ENCODE measurements at places on chromosomes 5 and 9.
A peak's percentile ranks its signal among the peaks of the same experiment; 100 is the strongest.

DNA sequence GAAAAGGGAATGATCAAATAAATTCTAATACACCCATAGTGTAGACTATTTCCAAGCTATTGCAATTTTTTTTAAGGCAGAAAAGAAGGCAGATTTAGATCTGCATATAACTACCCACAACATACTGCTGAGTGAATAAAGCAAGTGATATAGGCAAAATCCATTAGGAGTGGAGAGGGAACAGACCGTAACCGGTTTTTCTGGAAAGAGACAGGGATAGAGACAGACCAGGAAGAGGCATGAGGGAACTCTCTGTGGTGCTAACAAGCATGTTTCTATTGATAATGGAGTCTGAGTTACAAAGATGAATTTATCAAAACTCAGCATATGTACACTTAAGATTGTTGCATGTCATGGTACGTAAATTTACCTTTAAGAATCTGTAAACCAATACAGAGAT lies 14.5 kb downstream of the ZDHHC21 start:
- no peak for DNase-seq

DNA sequence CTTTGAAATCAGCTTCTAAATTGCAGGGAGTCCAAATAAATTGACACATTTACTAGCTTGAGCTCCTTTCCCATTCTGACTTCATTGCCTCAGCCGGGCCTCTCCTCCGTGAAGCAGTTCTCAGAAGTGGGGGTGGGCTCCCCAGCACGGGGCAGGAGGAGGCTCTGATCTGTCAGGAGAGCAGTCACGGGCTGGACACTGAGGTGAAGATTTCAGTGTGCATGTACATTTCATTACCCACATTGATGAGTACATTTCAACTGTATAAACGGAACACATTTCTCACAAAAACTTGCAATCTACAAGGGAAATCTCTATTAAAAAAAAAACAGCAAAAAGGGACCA lies 195.9 kb downstream of the SEMA6A start:
- DNase-seq = no peak

- no peak for DNase-seq
Measured at GRCh38 chr9:131641618-131642495, 96.5 kb downstream of the PRRT1B start.

GRCh38 chr9:133253268-133253667 lies 21.7 kb downstream of the ABO start:
- no peak for DNase-seq

GRCh38 chr9:108515856-108516255 lies 339.9 kb downstream of the ACTL7B start:
- DNase-seq = no peak

DNA sequence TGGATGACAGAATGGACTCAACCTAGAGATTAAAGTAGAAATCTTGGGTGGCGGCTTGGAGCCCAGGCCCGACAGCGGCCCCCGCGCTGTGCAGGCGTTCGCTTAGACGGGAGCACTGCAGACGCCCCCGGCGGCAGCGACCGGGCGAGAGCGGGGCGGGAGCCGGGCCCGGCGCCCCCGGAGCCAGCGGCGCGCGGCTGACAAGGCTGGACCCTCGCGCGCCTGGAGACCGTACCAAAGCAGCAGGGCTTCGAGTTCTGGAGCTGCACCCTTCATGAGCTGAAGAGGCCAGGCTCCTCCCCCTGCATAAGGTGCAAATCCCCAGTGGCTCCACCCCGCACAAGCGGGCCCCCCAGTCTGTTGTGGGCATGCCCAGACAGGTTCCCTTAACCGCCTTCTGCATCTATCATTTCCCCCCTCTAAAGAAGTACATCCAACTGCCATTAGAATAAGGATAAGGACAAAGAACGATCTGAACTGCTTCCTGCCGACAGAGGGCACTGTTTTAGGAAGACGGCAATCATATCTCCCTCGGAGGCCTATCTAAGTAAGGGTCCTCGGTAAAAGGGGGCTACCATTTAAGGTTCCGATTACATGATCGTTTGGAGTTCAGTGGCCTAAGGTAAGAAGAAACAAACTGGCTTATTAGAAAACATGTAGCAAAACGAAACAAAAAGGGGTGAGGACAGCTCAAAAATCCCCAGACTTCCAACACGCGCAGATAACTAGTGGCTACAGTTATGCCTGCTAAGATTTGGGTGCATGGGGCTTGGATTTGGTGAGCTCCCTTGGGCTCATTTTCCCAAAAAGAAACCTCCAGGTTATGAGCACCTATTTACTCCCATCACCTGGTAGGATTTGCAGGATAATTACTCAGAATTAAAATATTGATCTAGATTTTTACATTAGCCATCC lies 66.3 kb downstream of the RGMB start:
- DNase-seq = no peak

DNA sequence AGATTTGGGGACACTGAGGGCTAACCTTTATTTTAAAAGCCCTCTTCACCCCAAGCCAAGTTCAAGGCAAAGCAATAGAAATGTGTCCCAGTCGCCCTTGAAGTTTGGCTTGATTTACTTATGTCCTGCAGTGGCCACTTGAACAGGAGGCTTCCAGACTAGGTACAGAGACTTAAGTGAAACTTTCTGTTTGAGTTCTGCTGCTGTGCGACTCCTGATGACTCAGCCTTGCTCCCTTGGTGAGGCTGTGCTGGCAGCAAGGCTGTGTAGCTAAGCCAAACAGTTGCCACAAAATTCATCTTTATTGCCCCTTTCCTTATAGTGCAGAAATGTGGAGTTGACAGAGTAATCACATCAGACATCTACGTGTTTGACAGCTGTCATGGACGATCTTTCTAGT lies 68.8 kb upstream of the NTRK2 start:
- DNase-seq = no peak

DNA sequence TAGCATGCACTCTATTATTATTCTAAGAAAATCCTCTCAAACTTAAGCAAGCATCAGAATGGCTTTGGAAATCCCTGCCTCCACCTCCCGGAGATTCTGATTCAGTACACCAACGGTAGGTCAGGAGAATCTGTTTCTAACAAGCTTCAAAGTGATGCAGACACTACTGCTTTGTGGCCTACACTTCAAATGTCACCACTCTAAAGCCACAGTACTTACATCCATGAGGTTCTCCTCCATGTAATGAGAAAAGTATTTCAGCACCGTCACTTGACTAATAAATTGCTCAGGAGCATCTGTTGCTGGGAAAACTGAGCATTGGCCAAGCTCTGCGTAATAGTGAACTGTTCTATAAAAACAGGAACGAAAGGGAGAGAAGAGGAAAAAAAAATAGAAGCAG lies 4.8 kb downstream of the PLK2 start:
- DNase-seq = no peak

GRCh38 chr9:6715755-6716643 lies 41.8 kb upstream of the KDM4C start:
- DNase-seq = peak; percentile 68

GRCh38 chr5:66469684-66470083 lies 126.5 kb upstream of the MAST4 start:
- no peak for DNase-seq

Data from T-helper 2 cell treated with Interferon-gamma antibody and Interleukin-4, amounts not matched to agents 5 μg/mL and 100 μg/mL, for 36 hours (primary cell).